Endodermal cell (in vitro differentiated cells): ENCODE measurements at places on chromosomes 16 and 17. TPM values are rescaled to one million over a fixed set of nuclear protein-coding genes. Genes with fewer than 3 reads are reported as not detected.

HOXB3 gene
- not detected in 2 replicates for total RNA-seq

SPIRE2 gene
- 11.3 and 12.8 TPM in 2 replicates for total RNA-seq

ATP2C2 gene
- 2.6 and 3.0 TPM in 2 replicates for total RNA-seq

RGS11 gene
- total RNA-seq: 5.5 and 7.8 TPM in 2 replicates

SSTR5 gene
- total RNA-seq: 0.45 and 0.64 TPM in 2 replicates
